ENCODE measurements at places on chromosomes 6 and 20. TPM values are rescaled to one million over a fixed set of nuclear protein-coding genes. Genes with fewer than 3 reads are reported as not detected.
A peak's percentile ranks its signal among the peaks of the same experiment; 100 is the strongest.

The RAB32 gene
- 48.7 TPM for total RNA-seq

The SIRPB1 gene
- total RNA-seq, result 57.9 TPM

The CALHM5 gene
- total RNA-seq, result 2.9 TPM

- no peak for DNase-seq
- H3K27ac ChIP-seq, result no peak overlapping the region
- H3K36me3 ChIP-seq, result no peaks in the 10 kb centered on the region
- no peaks in the 10 kb centered on the region for H3K27me3 ChIP-seq
- no peaks in the 10 kb centered on the region for H3K4me1 ChIP-seq
Observed at GRCh38 chr6:144543006-144543871, 258.1 kb downstream of the UTRN start.

- H3K27ac ChIP-seq, result no peak overlapping the region
- H3K4me1 ChIP-seq, result no peaks in the 10 kb centered on the region
- H3K36me3 ChIP-seq, result no peaks in the 10 kb centered on the region
- no peak overlapping the region for H3K4me3 ChIP-seq
Observed at GRCh38 chr6:13248584-13248985, 79.8 kb downstream of the TBC1D7 start.

DNA sequence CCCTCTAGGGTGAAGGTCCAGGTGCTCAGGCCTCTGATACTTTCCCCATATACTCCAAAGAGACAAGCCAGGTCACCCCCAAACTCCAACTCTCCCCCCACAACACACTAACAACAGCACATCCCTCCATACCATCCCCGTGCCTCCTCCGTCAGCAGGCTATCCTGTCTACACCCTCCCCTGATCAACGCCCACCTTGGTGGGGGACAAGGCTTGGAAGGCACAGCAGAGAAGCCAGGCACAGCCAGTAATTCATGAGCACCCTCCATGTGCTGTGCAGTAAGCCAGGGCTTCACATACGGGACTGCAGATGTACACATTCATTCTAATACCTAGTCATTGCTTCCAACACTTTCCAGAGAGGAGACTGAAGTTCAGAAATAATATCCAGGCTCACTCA is 57.6 kb downstream of the TRERF1 start:
- peaks cover 28% of the 10 kb centered on the region for H3K4me1 ChIP-seq
- no peak for DNase-seq
- H3K27me3 ChIP-seq, result no peaks in the 10 kb centered on the region
- H3K27ac ChIP-seq, result no peak overlapping the region
- no peaks in the 10 kb centered on the region for H3K36me3 ChIP-seq

DNA sequence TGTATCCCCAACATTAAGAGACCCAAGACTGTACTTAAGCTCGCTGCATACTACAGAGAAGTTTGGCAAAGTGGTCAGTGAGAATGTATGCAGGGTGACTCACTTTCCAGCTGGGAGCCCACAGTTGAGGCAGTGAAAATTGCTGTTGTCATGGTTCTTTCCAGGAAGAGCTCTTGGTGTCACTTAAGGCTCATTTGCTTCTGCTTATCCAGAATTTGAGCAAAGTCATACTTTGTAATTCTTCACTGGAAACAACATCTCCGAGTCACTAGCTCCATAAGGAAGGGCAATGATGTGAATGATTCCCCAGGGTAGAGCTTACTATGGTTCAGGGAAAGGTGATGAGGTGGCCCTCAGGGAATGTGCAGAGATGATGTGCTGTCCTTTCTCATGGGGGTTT is 65.4 kb upstream of the FBXL4 start:
- no peaks in the 10 kb centered on the region for H3K4me1 ChIP-seq
- no peaks in the 10 kb centered on the region for H3K27me3 ChIP-seq
- no peak for DNase-seq
- no peaks in the 10 kb centered on the region for H3K36me3 ChIP-seq
- peak overlapping the region; percentile 45 for H3K27ac ChIP-seq
